ENCODE measurements at places on chromosomes 6 and 20.

DNA sequence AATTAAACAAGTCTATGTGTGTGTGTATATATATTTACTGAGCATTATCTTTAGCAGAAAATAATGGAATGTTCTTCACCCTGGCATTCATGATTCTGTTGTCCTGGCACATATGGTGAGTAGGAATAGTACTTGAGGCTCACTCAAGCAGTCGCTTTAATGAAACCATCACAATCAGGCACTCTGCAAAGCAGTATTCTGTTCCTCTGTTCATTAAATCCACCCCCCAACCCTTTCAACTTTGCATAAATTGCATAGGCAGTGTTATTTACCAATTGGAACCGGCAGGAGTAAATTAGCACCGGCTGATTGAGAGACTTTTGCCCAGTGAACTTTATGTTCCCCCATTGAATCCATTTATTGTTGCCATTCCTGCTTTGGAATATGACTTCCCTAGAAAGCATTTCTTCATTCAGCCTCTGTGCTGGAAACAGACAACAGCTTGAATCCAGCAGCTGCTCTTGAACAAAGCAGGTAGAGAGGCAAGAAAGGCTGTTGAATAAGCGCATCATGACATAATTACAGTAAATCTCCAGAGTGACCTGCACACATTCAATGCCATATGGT, 268.0 kb upstream of the RNF217 start:
- no peak for DNase-seq

DNA sequence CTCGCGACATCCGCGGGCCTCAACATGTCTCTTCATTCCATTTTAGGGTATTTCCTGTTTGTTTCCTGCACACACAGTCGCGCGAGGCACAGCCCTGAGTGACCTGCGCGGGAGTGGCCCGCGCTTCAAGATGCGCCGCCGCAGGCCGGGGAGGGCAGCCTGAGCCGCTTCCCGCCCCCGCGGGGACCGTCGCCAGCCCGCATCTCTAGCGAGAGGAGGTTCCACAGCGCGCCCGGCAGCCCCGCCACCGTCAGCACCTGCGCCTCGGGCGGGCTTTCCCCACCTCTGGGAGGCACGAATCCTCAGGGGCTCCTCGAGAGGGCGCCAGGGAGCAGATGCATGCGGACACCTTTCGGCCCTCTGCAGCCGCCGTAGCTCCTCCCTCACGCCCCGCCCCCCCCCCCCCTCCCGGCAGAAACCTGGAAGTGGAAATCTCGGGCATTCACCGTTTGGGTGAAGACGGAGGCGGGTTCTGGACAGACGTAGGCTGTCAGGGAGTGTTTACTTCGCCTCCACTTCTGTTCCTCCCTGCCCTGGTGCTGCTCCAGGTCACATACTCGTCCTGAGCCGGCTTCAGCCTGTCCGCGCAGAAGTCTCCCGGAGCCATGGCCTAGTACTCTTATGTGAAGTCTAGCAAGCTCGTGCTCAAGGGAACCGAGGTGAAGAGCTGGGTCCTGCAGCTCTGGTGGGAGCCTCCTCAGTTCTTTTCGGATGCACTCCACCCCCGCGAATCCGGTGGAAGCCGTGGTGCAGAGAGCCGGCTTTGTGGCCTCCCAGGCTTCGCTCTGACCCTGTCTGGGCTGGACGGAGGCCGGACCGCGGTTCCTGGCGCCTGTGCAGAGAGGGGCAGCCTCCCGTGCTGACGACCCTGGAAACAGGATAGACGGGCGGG, 880.5 kb upstream of the DEFB115 start:
- peak; percentile 81 for DNase-seq

DNA sequence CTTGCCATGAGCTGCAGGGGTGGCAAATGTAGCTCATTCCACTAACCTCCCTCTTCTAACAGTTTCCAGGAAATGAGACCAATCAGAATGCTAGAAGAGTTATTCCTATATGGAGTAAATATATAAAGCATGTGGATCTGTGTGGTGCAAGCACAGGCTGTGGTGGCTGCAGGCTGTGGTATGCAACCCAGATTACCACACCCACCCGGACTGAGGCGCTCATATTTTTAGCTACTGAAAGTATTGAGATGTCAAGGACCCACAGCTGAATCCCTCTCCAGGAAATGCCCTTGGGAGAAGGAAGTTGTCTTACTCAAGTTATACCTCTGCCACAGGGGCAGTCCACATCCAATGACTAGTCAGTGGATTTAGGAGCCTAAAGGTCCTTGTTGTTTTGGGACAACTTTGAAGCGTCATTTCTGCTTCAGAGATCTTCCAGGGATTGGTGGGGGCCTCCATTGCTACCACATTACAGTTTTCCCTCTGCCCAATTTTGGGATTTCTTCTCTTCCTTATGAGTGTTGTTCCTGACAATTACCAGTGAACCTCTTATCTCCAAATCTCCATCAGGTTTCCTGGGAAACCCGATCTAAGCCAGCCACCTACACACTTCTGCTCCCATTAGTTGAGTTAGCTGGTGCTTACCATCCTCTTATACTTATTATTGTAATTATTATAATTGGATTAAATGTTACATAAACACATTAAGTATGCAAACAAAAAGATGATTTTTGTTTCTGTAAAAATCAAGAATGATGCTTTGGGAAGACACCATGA, 12.1 kb upstream of the REPS1 start:
- no peak for DNase-seq

GRCh38 chr6:13813026-13813425, 1.3 kb downstream of the MCUR1 start:
- DNase-seq = no peak

- no peak for DNase-seq
These were observed 18.6 kb downstream of the MTG2 start for GRCh38 chr20:62201173-62202082.

DNA sequence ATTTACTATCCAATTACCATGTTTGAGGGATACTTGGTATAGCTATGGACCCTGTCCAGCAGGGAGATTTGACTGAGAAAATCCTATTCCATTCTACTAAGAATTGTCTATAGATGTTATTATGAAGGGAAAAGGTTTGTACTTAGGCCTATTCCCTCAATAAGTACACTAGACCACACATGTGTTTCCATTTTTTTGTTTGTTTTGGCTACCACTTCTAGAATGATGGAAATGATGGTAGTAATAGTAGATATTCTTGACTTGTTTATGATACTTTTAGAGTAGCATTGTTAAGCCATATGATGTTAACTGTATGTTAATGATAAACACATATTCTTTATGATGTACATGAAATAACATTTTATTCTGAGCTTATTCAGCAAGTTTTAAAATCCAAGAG, 144.8 kb downstream of the OGFRL1 start:
- no peak for DNase-seq

DNA sequence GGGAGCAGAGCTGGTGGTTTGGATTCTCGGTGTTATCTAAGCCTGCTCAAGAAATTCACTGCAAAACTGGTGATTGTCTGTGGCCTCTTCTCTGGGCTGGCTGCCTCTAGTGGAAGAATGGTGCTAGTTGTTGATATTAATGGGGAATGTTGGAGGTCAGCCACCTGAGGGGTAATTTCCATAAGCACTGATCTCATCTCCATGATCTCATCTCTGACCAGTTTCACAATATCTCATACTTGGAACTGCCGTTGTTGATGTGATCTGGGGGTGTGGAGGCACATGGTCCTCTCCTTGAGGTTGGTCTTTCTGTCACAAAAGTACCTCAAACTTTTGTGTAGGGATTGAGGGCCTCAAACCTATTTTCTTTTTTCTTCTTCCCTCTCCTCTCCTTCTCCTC, 102.6 kb downstream of the CD109 start:
- DNase-seq = no peak

DNA sequence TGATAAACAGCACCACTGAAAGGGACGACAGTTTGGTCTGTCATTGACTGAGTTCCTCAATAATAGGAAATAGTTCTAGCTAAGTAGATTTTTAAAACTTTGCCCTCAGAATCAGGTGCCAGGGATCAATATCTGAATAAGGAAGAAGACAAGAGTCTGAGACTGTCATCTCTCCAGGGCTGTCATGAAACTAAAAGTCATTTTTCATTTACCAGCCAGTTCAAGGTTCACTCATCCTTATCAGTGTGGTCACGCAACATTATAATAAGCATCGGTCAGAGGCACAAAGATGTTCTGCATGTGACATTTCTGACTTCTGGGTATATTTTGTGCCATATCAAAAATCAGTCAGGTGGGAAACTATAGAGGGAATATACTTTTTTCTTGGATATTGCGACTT, 52.5 kb upstream of the E2F3 start:
- DNase-seq = no peak

DNA sequence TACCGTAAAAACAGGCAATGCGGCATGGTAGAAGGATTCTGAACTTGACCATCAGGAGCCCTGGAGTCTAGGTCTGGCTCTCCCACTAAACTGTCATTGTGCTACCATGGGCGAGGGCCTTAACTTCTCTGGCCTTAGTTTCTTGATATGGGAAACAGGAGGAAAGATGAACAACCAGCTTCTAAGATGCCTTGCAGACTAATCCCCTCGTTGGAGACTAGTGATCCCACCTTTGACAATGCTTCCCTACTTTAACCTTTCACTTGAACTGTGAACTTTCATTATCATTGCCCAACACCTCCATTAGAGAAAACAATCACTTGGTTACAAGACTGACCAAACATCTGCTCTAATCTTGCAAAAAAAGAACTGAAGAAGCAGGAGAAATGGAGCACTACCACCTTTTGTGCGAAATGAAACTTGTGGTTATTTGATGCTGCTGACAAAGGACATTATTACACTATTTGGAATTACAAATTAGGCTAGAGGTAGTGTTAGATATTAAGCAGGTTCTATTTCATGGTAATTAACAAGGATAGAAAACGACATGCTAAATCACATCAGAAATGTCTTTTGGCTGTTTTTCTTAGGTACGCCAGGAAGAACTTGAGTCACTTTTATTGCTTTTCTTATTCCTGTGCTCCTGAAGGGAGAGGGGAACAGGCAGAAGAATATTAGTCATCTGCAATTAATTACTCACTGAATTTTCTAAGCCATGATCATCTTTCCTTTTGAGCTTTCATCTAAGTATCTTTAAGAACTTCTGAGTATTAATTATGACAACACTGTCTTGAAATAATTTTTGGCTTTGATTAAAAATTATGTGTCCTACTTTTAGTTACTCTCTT, 39.1 kb upstream of the ARHGAP18 start:
- no peak for DNase-seq

DNA sequence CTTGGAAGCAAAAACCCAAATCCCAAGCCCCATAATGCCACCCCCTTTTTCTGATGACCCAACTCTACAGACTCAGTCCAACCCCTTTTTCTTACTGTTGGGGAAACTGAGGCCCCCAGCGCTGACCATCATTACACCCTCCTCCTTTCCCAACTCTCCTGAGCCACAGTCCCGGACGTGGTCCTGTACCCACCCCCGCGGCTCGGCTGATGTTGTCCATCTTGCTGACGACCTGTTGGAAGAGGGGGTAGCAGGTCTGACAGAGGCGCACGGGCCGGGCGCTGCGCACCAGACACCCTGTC, 533 bp downstream of the OSTM1 start:
- peak; percentile 15 for DNase-seq

DNA sequence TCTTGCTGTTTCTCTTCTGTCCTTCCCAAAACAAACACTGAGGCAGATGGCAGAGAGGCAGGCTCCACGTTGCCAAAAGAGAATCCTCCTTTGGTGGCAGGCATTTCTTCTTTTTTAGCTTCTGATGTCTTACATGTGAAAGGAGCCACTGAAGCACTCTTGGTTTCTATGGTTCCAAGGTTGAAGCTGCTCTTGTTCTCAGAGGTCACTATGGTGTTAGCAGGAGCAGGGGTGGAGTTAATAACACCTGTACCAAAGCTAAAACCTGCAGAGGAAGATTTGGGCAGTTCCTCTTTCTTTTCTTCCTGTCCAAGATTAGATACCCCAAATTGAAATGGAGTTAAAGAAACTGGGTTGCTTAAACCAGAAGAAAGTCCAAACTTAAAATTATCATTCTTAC, 28.8 kb downstream of the FAM8A1 start:
- no peak for DNase-seq

GRCh38 chr6:113361014-113361645, 496.0 kb upstream of the MARCKS start:
- DNase-seq = no peak

DNA sequence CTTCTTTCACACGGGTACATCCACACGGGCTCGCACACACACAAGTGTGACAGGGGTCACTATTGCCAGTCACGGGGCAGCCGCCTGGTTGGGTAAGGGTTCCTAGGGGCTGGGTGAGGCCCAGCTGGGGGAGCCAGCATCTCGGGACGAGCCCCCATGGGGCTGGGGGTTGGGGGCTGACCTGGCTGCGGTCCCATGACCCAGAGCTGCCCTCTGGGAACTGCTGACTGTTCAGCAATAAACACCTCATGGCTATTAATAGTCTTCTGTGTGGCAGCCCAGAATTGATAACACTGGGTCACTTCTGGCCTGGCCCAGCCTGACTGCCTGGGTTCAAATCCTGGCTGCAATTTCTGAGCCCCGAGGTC, 23.8 kb downstream of the VEGFA start:
- no peak for DNase-seq
